Testis (tissue), 5 donors: ENCODE measurements at places on chromosomes 1 and 21. TPM values are rescaled to one million over a fixed set of nuclear protein-coding genes. Genes with fewer than 3 reads are reported as not detected.

ZNF593OS gene
- not detected for total RNA-seq

DNA sequence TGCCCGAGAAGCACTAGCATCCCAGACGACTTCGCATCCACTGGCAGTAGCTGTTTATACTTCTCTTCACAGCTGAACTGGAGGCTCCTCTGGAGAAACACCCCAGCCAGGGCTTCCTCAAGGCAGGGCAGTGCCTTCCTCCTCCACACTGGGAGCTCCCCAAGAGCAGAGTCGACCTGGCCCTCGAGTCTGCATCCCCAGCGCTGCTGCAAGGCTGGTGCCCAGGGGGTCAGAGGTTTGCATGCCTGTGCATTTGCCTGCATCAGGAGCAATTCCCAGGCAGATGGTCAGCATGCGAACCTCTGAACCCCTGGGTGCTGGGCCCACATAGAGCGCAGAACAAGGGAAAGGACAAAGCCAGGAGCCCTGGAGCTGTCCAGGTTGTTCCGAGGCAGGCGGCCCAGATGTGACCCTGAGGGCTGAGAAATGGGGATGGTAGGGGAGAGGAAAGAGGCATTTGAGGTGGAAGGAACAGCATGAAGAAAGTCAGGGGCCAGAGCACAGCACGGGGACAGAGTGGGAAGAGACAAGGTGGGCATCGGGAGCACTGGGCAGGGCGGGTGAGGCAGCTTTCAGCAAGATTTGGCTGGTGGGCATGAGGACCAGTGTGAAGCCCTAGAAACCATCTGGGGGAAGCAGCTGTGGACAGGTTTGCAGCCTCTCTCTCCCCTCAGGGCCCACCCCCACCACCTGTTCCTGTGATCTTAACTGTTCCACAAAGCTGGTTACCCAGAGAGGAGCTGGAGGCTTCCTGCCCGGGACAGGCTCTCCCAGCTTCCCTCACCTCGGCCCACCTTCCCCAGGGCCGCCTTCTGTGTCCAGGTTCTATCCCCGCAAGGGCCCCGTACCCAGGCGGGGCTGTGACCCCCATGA lies 6.4 kb upstream of the S100A8 start:
- H3K4me3 ChIP-seq, result no peak overlapping the region
- no peak overlapping the region for H3K27ac ChIP-seq
- DNase-seq, result no peak
- H3K4me1 ChIP-seq, result no peaks in the 10 kb centered on the region
- H3K27me3 ChIP-seq, result no peaks in the 10 kb centered on the region

XKR8 gene
- 11.7 TPM for total RNA-seq

DNA sequence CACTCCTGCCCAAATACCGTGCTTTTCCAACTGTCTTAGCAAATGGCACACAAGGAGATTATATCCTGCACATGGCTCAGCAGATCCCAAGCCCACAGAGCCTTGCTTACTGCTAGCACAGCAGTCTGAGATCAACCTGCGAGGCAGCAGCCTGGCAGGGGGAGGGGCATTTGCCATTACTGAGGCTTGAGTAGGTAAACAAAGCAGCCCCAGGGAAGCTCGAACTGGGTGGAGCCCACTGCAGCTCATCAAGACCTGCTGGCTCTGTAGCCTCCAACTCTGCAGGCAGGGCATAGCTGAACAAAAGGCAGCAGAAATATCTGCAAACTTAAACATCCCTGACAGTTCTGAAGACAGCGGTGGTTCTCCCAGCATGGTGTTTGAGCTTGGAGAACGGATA lies 70.1 kb upstream of the PTBP2 start:
- H3K27me3 ChIP-seq, result no peaks in the 10 kb centered on the region
- DNase-seq, result no peak
- no peak overlapping the region for H3K4me3 ChIP-seq

TBX19 gene
- 2.7 TPM for total RNA-seq

DNA sequence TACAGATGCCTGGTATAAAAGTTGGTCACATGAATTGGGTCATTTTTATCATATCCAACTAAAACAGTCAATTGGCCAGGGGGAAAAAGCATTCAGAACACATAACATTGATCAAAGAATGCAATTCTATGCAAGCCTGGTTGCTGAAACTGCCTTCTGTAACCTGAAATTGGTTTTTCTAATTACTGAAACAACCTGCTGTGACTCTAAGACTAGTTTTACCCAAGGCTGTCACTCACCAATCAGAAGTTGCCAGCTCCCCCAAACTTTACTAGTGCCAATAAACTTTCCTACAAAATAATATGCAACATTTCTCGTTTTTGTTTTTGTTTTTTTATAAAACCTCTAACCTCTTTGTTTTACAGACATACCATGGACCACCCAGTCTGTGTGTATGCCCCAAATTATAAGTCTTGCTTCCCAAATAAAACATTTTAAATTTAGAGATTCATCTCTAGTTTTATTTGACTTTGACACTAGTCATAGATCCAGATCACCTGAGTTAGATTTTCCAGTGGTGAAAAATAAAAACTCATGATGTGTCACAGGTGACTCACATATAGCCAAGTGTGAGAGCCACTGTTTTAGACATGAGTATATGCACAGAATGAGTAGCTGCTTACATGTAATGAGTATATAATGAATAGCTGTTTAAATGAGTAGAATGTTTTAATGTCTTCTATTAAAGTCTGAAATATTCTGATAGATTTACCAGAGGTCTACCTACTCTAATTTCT lies 64.2 kb upstream of the CR2 start:
- no peak overlapping the region for H3K27ac ChIP-seq
- no peak for DNase-seq
- no peaks in the 10 kb centered on the region for H3K4me1 ChIP-seq
- H3K36me3 ChIP-seq, result no peaks in the 10 kb centered on the region

GRCh38 chr1:202285908-202286307 lies 55.8 kb downstream of the UBE2T start:
- no peak for DNase-seq
- H3K4me1 ChIP-seq, result peaks cover 14% of the 10 kb centered on the region
- H3K27me3 ChIP-seq, result no peaks in the 10 kb centered on the region
- no peaks in the 10 kb centered on the region for H3K36me3 ChIP-seq
- no peak overlapping the region for H3K27ac ChIP-seq
- no peak overlapping the region for H3K4me3 ChIP-seq

GRCh38 chr1:77476475-77476874 lies 194.7 kb downstream of the AK5 start:
- no peak overlapping the region for H3K27ac ChIP-seq
- H3K36me3 ChIP-seq, result no peaks in the 10 kb centered on the region
- H3K27me3 ChIP-seq, result no peaks in the 10 kb centered on the region
- DNase-seq, result no peak
- H3K4me1 ChIP-seq, result no peaks in the 10 kb centered on the region

CYP4A22 gene
- 0.31 TPM for total RNA-seq

GRCh38 chr1:1618396-1619068 lies 3.2 kb downstream of the MIB2 start:
- no peak overlapping the region for H3K4me3 ChIP-seq
- H3K4me1 ChIP-seq, result peaks cover 15% of the 10 kb centered on the region
- no peaks in the 10 kb centered on the region for H3K27me3 ChIP-seq
- no peak for DNase-seq
- H3K27ac ChIP-seq, result no peak overlapping the region
- no peaks in the 10 kb centered on the region for H3K36me3 ChIP-seq

ITLN2 gene
- not detected for total RNA-seq
